ENCODE measurements at places on chromosomes 12 and 14.

- no peak for DNase-seq
Observed at GRCh38 chr14:74437496-74438053, 11.6 kb upstream of the SYNDIG1L start.

- DNase-seq, result no peak
Observed at GRCh38 chr12:85759623-85760022, 76.6 kb downstream of the RASSF9 start.

DNA sequence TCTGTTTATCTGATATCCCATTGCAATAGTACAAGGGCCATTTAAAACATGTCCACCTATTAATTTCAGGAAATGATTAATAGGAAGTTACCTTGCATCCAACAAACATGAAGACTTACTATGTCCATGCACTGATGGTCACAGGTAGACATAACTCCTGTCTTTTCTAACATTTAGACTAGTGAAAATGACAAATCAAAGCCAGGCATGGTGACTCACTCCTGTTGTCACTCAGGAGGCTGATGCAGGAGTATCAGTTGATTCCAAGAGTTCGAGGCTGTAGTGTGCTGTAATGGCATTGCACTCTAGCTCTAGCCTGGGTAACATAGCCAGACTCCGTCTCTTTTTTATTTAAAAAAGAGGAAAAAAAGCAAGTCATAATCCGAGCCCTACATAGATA lies 14.8 kb downstream of the HSP90B1 start:
- no peak for DNase-seq

- DNase-seq, result no peak
Observed at GRCh38 chr14:57961786-57962060, 95.8 kb upstream of the SLC35F4 start.

- DNase-seq, result no peak
Observed at GRCh38 chr12:42923583-42923982, 334.0 kb upstream of the PRICKLE1 start.

DNA sequence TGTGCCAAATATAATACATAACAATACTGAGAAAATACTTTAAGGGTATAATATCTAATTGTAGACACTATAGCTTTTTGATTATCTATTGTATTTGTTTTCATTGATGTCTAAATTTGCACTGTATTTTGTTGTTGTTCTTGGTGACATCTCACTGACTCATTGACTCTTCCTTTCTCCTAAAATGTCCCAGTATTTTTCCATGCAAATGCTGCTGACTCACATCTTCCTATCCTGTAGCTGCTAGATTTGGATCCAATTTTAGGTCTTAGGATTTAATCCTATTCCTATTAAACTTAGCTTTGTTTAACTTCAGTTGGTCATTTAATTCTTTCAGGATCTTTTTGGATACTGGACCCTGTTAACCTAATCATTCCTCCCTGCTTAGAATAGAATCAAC lies 148.5 kb downstream of the TMTC2 start:
- DNase-seq, result no peak

DNA sequence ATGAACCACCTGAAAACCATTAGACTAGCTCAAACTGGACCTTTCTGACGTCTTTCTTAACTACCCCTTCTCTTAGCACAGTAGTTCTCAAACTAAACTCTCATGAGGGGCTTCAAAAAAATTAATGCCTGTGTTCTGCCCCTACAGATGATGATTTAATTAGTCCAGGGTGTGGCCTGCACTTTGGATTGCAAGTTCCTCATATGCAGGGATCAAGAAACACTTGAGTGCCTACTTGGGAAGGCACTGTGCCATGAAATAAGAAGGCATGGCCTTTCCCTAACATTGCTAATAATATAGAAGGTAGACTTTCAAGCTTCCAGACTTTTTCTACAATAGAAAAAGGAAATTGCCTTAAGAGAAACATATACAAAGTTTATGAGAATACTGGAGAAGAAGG lies 22.8 kb upstream of the KLHDC2 start:
- DNase-seq, result no peak

GRCh38 chr14:99896361-99896760 lies 103.1 kb downstream of the EML1 start:
- DNase-seq, result no peak

DNA sequence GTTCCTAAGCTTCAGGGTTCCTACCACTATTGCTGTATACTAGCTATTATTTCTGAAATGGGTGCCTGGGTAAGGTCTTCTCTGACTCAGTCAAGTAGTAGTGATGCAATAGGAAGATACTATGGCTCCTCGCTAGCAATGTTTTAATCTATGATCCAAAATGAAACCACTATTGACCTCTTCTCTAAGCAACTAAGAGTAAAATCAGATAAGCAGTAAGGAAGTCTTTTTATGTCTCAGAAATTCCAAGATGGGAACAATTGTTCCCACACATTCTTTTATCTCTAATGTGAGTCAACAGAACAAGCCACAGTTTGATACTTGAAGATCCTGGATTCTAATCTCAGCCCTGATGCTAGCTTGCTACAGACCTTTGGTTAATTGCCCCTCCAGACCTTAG lies 45.1 kb downstream of the AREL1 start:
- no peak for DNase-seq

DNA sequence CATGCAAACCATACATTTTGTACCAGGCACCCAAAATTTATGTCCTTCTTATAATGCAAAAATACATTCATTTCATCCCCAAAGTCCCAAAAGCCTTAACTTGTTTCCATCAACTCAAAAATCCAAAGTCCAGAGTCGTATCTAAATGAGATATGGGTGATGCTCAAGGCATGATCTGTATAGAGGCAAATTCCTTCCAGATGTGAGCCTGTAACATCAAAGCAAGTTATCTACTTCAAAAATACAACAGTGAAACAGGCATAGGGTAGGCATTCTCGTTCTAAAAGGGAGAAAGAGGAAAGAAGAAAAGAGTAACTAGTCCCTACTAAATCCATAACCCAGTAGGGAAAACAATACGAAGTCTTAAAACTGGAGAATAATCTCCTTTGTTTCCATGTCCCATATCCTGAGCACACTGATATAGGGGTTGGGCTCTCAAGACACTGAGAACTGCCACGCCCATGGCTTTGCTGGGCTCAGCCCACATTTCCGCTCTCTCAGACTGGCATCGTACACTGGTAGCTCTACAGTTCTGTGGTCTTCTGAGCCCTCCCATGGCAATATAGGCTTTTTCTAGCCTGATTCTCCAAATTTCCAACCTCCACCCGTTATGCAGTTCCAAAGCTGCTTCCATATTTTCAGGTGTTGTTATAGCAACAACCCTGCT lies 232.8 kb downstream of the TMTC2 start:
- DNase-seq, result no peak

DNA sequence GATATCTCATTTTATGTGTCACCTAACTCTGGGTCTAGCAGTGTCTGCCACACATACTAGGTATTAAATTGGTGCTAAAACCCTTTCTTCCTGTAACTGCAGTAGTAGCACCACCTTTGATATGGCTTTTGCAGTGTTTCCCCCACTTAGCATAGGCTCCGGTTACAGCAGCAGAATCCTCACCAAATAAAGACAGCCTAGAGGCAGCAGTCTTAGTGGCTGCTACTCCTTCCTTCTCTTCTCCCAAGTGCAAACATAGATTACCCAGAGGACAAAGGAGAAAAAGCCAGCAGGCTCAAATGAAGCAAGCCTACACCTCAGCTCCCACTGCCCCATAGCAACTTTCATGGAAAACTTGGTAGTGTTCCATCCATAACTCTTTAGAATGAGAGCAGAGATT lies 30.1 kb upstream of the ABCC9 start:
- DNase-seq, result no peak

GRCh38 chr12:97757481-97758193 lies 295.0 kb downstream of the RMST start:
- no peak for DNase-seq

- DNase-seq, result no peak
Observed at GRCh38 chr12:106671840-106672239, 89.0 kb downstream of the RFX4 start.

GRCh38 chr14:98542316-98542715 lies 729.7 kb downstream of the BCL11B start:
- DNase-seq, result no peak

DNA sequence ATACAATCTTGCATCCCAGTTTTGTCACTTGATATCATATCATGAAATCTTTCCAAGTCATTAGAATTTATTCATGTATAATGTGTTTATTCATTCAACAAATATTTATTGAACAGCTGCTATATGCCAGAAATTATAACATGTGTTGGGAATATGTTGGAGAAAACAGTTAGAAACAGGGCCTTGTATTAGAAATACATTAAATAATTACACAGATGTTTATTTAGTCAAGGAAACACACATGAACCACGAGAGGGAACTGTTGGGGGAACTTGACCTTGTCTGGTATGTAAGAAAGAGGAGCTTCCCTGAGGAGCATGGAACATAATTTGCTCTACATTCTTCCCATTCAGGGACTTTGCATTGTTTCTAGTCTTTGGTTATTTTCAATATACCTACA lies 191.7 kb upstream of the FRMD6 start:
- no peak for DNase-seq

DNA sequence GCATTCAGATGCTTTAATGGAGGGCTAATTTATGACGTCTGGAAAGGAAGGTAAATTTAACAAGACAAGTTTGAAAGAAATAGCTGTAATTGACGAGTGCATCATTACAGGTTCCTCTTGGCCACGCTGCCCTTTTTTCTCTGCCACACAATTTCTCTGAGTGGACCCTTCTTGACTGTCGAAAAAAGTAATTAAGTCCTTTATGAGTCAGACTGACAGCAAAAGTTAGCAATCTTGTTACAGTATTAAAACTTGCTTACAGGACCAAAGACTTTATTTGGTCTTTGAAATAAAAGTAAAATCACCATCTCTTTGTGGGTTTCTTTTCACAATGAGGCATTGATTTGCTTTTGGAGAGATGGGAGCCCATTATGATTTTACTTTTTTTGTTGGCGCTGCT lies 42.6 kb downstream of the SAMD4A start:
- no peak for DNase-seq

GRCh38 chr14:87994974-87995373 lies 2.0 kb upstream of the GALC start:
- DNase-seq, result no peak

- no peak for DNase-seq
Observed at GRCh38 chr12:12519354-12519998, 43.2 kb downstream of the DUSP16 start.

- no peak for DNase-seq
Observed at GRCh38 chr12:28130625-28131598, 59.3 kb upstream of the CCDC91 start.

DNA sequence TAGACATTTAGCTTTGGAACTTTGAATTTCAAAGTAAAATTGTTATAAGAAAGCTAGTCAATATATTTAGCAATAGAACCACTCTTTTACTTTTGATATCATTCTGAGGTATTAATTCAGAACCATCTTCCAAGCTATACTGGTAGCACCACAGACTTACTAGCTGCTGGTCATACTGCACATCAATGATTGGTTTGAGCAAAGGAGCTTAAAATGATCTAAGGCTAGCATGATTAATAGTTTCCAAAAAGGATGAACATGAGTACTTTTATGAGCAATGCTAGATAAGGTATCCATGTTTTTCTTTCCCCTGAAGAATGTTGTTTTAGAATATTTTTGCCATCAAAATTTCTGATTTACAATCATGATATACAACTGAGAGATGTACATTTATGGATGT lies 17.2 kb downstream of the CNIH1 start:
- no peak for DNase-seq

DNA sequence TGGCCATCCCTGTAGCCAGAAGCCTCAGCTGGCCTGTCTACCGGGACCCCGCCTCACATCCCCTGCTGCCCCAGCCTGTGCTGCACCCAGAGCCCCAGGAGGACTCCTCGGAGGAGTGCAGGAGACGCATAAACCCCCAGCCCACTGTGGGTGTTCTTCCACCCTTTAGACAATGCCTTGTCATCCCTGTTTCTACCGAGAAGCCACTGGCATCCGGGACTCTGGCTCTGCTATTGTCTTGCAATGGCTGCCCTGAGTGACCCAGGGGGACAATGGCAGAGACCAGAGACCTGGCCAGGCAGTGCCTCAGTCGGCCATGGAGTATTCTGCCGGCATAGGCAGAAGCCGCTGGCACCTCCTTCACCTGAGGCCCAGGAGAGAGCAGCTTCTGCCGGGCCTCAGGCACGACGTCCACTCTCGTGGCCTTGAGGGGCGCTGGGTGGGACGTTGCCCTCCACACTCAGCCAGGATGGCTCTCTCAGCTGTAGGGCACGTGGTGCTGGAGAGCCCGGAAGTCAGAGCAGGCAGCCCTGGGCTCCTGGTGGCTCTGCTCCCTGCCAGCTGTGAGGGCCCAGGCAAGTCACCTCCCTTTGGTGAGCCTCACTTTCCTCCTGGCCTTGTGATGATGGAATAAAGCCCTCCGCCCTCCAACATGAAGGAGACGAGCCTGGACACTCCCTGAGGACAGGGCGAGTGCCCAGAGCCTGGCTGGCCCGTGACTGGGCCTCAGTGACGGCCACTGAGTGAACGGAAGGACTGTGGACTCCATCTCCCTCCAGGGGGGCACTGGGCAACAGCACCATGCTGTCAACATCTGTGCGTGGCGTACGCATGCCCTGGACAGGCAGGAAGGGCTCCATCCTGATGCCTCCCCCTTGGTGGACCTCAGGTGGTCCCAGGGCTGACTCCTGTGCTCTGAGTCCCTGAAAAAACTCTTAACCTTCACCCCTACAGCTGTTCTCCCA lies 41.0 kb downstream of the TRAFD1 start:
- DNase-seq, result no peak

DNA sequence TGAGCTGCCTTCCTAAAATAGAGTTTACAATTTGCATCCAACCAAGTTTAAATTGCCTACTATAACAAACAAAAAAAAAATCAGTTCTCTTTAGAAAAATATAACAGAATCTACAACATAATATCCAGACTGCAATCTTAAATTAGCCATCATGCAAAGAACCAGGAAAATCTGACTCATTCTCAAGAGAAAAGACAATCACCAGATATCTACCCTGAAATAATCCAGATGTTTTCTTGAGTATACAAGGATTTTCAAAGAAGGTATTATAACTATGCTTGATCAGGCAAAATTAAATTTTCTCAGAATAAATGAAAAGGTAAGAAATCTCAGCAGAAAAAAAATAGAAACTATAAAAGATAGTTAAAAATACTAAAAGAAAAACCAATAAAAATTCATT lies 115.6 kb downstream of the CCER1 start:
- DNase-seq, result no peak

DNA sequence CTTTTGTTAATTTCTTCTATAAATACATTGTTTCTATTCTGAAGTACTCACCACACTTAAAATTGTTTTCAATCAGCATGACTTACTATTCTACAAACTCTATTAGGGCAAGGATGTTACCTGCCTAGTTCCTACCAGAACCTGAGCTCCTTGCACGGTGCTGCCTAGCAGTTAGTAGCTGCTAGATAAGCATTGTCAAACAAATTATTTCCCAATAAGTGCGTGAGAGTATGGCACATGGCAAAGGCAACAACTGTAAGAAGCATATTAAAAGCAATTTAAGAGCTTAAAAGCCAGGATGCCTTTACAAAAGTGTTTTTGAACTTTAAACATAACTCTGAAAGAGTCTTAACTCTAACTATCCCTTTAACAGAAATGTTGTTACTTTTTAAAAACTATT lies 8.2 kb upstream of the LYZ start:
- no peak for DNase-seq

GRCh38 chr12:68450947-68451260 lies 118.7 kb upstream of the MDM1 start:
- no peak for DNase-seq

Measured in HEK293T (cell line).